ENCODE measurements at places on chromosomes 1 and 21. TPM values are rescaled to one million over a fixed set of nuclear protein-coding genes. Genes with fewer than 3 reads are reported as not detected.

Gene AMY1B
- not detected for total RNA-seq

Gene SCAF4
- total RNA-seq, result 60.2 TPM

DNA sequence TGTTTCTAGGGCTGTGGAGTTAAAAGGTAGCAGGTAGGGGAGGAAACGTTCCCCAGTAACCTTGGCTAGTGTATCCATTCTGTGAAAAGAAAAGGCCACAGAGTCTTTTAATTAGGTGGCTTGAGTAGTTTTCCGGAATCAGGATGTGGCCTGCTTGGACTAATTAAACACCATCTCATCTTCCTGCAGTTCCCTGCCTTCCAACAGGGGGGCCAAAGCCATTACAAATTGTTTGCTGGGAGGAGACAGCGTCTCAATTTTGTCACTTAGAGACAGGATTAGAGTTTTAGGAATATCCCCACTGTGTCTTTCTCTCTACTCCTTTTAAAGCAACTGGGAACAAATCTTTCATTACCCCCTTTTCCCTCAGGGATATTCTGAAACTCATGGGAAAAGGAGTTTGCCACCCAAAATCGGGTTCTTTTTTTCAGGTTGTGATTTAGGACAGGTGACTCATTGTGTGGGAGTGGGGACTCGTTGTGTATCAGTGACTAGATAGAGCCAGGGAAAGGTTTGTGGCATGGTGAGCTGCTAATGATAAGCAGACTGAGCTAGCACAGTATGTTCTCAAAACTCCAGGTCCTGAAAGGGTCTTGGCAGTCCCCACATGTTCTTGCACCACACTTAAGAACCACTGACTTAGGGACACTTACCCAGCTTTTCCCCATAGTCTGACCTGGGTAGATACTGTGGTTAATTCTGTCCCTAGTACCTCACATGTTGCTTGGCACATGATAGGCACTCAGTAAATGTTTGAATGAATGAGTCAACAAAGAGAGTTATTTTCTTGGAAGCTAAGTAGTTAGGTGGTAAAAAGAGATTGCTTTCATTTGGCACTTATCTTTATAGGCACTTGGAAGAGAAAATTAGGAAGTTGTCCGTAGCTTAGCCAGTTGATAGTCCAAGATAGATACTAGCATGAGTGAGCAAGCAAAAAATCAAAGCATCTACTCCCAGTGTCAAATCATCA is 22.5 kb downstream of the INTS3 start:
- no peak overlapping the region for H3K27ac ChIP-seq
- no peak for DNase-seq
- H3K4me1 ChIP-seq, result no peaks in the 10 kb centered on the region
- no peaks in the 10 kb centered on the region for H3K27me3 ChIP-seq
- no peak overlapping the region for H3K4me3 ChIP-seq

DNA sequence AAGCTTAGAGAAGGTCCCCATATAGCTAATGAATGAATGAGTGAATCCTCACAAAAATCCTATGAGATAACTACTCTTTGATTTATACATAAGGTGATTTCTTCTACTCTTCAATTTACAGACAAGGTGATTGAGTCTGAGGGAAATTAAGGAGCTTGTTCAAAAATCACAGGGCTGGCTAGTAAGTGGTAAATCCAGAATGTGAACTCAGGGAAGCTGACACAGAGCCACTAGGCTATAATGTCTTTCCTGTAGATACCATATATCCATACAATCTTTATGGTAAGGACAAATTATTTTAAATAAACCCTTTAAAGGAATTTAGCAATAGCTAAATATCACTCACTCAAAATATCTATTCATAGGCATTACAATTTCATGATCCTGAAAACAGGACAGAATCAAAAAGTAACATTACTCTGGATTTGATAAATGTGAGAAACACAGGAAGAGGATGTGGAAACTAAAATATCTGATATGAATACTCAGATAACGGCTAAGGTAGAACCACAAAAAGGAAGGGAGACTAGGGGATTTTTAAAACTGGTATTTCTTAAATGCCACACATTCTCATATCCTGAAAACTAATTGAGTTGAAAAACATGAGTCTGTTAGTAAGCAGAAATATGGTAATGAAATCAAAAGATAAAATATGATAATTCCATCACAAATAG is 108.2 kb downstream of the NBPF12 start:
- H3K27me3 ChIP-seq, result no peaks in the 10 kb centered on the region
- no peak overlapping the region for H3K27ac ChIP-seq
- H3K4me1 ChIP-seq, result peaks cover 29% of the 10 kb centered on the region
- no peaks in the 10 kb centered on the region for H3K36me3 ChIP-seq
- no peak overlapping the region for H3K4me3 ChIP-seq

DNA sequence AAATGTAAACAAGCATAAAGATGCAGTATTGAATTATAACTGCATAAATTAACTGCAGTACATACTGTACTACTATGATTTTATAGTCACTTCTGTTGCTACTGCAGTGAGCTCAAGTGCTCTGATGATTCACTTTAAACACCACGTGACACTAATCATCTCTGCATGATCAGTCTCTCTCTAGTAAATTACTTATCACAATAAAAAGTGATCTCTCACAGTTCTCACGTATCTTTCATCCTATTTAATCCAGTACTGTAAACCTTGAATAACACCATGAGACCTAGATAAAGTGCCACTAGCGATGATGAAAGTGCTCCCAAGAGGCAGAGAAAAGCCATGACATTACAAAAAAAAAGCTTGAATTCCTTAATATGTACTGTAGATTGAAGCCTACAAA is 1242.0 kb downstream of the AMY1C start:
- no peak overlapping the region for H3K4me3 ChIP-seq
- H3K27me3 ChIP-seq, result no peaks in the 10 kb centered on the region
- no peaks in the 10 kb centered on the region for H3K4me1 ChIP-seq
- no peak for DNase-seq
- H3K27ac ChIP-seq, result no peak overlapping the region
- H3K36me3 ChIP-seq, result no peaks in the 10 kb centered on the region
